ENCODE measurements at places on chromosomes 2 and 18.

DNA sequence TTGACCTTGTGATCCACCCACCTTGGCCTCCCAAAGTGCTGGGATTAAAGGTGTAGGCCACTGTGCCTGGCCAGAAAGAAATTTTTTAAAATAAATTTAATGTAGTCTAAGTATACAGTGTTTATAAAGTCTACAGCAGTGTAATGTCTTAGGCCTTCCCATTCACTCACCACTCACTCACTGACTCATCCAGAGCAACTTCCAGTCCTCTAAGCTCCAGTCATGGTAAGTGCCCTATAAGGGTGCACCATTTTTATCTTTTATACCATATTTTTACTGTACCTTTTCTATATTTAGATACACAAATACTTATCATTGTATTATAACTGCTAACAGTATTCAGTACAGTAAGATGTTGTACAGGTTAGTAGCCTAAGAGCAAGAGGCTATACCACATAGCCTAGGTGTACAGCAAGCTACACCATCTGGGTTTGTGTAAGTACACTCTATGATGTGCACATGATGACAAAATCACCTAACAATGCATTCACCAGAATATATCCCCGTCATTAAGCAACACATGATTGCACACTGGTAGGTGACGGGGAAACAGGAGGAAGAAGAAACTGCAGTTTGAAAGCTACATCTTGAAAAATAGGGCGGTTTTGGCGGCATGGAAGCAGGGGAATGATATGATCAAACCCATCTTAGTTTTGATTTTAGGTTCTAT lies 105.1 kb upstream of the ITGB6 start:
- DNase-seq, result no peak

DNA sequence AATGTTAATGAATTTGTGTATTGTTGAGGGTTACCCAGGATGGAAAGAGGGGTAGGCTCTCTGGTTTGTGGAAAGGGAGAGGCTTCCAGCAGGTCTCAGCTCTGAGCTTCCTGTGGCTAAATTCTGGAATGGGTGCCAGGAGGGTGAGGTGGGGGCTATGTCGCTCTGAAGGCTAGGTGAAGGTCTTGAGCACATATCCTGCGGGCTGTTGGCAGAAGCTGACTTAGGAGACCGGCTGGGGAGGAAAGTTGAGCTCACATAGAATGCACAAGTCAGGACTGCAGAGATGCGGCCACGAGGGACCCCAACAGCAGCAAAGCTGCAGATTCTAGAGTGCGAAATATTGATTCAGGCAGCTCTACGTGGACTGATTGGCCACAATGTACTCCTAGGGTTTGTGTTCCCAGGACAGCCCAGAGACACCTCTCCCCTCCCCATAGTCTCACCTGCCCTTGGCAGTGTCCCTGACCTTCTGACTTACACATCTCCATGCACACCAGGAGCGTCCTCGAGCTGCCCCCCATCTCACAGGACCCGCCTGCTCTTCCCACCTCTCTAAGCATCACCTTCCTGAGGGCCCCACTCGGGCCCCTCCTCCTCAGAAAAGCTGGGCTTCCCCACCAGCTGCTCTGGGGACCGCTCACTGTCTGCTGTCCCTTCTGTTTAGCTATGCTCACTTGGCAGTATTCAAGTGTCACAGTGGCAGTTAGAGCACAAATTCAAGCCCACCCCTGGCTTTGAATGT lies 72.6 kb downstream of the ALK start:
- DNase-seq, result no peak

DNA sequence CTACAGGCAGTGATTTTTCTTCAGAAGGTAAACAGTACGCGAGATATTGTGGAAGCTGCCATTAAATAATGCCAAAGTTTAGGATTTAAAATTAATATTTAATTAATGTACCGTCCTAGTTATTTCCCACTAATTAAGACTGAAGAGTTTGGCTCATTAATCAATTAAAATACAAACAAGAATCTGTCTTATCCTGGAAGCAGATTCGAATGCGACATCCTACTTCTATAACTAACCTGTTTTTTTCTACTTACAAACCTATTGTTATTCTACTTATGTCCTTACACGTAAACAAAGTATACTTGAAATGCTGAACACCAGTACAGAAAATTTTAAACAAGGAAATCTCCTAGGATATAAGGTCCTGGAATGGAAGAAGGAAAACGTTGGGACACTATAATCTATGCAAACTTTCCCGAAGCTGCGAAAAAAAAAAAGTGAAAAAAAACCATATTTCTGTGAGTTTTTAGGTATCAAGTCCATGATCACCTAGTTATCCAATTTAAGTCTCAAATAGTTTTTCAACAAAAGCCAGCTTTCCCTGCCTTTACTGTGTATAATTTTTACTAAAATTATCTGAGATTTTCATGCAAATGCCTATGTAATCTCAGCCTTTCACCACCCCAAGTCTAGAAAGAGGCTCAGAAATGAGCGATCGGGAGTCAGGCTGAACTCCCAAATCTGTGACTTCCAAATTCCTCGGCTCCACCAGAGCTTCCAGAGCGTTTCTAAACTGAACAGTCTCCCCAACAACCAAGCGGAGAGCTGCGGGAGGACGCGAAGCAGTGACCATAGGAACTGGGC lies 1.2 kb upstream of the C2orf15 start:
- DNase-seq, result peak; percentile 2

DNA sequence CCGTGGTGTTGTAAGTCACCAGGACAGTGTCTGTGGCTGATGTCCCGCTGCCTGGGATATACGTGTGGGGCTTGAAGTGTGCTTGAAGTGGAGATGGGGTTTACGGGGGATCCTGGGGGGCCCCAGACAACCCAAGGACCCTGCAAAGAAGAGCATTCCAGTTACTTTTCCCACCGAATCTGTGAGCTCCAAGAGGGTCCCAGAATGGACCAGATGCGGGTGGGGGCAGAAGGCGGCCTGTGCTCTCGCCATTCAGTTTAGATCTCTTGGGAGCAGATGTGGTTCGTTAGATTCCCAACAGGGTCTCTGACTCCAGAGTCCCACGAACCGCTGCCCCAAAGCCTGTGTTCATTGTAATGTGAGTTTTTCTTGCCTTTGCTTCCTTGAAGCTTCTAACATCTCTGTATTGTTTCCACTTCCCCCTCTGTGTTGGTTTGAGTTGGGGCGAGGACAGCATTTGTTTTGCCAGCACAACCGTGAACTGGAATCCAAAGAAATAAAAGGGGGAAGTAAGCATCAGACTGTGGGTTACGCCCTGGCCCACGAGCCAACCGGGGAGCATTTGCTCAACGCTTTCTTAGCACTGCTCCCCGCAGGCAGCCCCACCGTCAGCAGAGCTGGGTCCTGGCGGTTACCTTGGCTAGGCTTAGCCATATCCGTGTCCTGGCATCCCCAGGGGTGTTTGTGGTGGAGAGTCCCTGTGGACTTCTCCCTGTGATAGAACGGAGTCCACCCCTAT lies 92.1 kb downstream of the SH3BP4 start:
- DNase-seq, result no peak

DNA sequence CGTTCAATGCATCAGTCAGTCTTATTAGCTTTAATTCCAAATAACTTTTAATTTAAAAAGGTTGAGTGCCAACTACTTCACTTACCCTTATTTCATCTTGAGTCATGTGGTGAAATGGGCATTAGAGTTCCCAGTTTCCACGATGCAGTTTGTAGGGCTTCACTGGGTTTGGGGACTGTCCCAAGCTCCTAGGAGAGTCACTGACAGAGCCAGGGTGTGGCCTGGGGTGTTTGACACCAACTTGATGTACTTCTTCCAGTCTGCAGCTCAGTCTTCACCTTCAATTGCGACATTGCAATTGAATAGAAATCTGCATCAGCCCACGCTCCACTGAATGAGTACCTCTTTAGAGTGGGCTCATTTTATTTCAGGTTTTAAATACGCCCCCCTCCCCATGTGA lies 165.3 kb downstream of the ARL4C start:
- DNase-seq, result no peak

- DNase-seq, result no peak
These were observed 334.7 kb upstream of the SLC8A1 start for GRCh38 chr2:40786636-40787035.

DNA sequence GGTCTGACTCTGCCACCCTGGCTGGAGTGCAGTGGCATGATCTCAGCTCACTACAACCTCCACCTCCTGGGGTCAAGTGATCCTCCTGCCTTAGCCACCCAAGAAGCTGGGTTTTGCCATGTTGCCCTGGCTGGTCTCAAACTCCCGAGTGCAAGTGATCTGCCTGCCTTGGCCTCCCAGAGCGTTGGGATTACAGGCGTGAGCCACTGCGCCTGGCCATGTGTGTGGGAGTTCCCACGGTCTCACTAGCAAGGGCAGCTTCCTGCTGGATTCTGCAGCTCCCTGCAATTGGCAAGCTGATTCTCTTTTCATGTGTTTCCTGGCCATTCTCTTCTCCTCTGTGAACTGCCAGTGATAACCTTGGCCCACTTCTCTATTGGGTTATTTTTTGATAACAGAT lies 84.0 kb downstream of the USP40 start:
- no peak for DNase-seq

- DNase-seq, result no peak
These were observed 409.9 kb downstream of the LPIN1 start for GRCh38 chr2:12156349-12156748.

DNA sequence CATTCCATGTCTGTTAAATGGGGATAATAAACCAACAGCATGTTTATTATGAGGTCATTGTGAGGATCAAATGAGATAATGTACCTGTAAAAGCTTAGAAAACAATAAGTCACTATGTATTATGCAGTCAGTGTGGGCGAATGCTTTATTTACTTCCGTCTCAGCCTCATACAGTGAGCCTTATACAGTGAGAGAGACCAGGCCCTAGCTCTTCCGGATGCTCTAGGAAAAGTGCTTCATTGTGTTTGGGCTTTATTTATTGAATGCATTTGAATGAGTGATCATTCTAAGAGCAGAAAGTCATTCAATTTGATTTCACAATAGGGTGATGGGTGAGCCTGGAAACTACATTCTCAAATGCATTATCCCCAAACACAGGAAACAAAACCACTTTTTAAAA lies 603.9 kb upstream of the FANCL start:
- DNase-seq, result peak; percentile 34

DNA sequence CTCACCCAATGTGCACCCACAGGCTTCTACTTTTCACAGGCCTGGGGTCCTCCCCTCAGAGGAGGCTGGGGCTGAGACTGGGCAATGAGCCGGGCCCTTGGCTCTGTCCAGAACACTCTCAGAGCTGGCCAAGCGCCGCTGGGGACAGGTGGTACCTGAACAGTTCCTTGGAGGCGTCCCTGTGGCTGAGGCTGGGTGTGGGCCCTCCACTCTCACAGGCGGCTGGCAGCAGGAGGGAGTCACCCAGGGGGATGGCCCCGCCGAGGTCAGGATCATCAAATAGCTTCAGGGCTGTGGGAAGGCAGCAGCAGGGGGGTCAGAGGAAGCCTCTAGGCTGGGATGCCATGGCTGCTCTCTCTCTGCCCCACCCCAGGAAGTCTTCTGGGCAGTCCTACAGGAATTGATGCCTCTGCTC lies 27.1 kb downstream of the HS1BP3 start:
- no peak for DNase-seq

- DNase-seq, result no peak
These were observed 24.7 kb downstream of the TLK1 start for GRCh38 chr2:171136024-171136423.

- DNase-seq, result no peak
These were observed 1534.5 kb downstream of the DPP10 start for GRCh38 chr2:115976916-115977315.

- DNase-seq, result peak; percentile 68
These were observed 131.6 kb upstream of the DOCK10 start for GRCh38 chr2:225173909-225174308.

- peak; percentile 87 for DNase-seq
These were observed 89.7 kb upstream of the YWHAQ start for GRCh38 chr2:9720352-9721093.

GRCh38 chr2:177165721-177166711 lies 46.6 kb upstream of the HNRNPA3 start:
- no peak for DNase-seq

GRCh38 chr2:95158891-95159619 lies 593 bp downstream of the ZNF514 start:
- DNase-seq, result peak; percentile 5

GRCh38 chr2:187415449-187415848 lies 32.6 kb downstream of the CALCRL start:
- no peak for DNase-seq

DNA sequence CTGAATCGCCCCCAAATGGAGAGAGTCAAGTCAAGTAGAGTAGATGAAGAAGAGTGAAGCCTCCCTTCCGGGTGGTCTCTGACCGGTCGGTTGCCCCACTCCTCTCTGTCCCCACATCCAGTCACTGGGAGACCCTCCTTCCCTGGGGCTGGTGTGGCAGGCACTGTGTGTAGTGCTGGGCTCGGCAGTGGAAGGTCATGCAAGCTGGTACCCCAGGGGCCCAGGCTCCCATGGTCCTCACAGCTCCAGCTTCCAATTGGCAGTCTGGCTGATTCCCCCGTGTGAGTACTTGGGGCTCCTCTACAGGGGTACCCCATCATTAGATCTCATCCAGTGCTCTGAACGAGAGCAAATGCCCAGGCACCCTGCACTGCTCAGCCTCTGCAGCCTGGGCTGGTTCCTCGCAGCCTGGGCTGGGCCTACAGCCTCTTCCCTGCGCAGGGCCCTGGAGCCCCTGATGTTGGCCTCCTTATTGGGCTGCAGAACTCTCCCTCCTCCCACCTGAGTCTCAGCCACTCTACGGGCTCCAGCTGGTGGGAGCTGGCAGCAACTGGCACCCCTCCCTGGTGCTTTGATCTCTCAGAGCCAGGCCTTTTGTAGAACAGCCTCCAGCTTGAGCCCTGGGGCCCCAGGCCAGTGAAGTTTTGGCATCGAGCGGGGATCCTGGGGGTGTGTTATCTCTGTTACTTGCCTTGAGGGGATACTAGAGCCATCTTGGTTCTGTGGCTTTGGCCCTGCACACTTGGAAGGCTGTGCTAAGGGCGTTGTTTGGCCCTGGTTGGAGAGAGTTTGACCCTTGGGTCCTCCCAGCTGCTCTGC lies 187.8 kb upstream of the HDAC4 start:
- DNase-seq, result no peak

DNA sequence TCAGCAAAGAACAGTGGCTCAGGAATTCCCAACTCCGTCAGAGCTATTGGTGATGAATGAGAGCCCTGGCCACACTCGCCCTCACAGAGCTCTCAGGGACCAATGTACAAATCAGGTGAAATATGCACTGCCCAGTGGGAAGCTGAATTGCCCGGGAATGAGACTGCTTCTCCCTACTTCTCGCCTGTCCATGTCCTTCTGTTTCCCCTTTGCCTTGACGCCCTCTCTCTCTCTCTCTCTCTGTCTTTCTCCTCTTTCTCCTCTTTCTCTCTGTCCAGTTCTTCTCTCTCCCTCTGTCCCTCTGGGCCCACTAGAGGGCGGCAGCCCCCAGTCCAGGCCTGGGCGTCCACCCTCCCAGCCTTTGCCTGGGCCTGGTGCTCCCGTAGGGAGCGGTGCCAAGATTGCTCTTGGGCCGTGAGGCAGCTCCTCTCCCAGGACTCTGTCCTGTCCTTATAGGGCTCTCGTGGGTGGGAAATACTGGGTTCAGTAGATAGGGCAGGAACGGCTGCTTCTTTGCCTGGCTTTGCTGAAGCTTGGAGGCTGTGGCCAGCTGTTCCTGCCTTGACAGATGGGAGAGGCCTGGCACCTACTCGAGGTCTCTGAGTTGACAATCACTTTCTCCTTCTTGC lies 28.4 kb upstream of the PUM2 start:
- no peak for DNase-seq
